ENCODE measurements at places on chromosomes 7 and 10. TPM values are rescaled to one million over a fixed set of nuclear protein-coding genes. Genes with fewer than 3 reads are reported as not detected.

GRCh38 chr10:47441938-47442337 is 42.0 kb downstream of the ANXA8 start:
- no peak for DNase-seq

DNA sequence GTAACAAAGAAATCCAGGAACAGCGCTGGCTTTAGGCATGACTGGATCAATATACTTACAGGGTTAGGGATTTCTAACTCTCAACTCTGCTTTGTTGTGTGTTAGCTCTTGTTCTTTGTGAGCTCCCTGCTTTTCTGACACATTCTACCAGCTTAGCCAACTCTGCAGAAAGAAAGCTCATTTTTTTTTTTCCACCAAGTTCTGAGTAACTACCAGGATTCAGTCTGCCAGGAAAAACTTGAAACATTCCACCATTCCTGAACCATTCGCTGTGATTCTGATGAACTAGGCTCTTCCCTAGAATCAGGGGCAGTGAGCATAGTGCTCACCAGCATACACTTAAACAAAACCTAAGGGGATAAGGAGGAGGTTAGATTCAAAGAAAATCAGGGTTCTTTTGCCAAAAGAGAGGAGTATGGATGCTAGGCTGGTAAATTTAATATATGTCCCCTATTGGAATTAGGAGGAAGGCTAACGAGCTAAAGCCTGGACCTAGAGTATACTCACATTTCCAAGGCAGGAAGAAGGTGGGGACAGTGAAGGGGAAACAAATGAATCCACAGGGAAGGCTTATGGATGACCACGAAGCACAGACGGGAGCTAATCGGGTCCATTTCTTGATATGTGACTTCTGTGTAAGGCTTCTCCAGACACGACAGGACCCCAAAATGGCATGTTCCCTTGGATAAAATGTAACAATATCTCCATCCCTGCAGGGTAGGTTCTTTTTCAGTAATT is 183.4 kb downstream of the PRKG1 start:
- DNase-seq = no peak

DNA sequence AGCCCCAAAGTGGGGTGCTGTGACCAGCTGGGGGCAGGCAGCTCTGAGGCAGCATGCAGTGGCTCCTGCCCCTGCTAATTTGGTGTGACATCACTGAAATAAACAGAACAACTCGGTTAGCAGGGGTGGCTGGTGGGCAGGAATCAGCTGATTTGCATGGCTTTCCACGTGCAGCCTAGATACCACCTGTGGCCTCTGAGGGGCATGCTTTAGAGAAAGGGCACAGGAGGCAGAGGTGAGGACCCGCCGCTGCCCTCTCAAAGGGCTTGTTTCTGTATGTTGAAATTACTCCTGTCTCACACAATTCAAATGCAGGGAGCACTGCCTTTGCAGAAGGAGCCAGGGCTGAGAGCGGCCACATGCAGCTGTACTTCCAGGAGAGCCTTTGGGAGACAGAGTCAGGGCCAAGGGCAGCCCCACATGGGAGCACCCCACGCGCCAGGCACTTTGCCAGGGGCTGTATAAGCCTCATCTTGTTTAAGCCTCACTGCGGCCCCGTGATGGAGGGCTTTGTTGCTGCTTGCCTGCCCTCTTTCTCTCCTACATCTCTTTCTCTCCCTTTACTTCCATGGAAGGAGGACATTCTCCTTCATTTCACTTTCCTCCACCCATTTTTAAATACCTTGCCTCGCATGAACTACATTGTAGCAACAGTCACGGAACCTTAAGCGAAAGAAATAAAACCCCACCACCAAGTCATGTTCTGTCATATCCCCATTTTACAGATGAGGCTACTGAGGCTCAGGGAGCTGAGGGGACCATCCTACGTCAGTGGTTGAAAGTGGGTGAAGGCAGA is 137.7 kb downstream of the ZMIZ1 start:
- no peak for DNase-seq

Gene MCU
- 32.3 TPM for total RNA-seq

GRCh38 chr7:22759721-22760120 is 32.7 kb downstream of the IL6 start:
- no peak for DNase-seq

Gene WDFY4
- not detected for total RNA-seq

Gene RTKN2
- 4.7 TPM for total RNA-seq

DNA sequence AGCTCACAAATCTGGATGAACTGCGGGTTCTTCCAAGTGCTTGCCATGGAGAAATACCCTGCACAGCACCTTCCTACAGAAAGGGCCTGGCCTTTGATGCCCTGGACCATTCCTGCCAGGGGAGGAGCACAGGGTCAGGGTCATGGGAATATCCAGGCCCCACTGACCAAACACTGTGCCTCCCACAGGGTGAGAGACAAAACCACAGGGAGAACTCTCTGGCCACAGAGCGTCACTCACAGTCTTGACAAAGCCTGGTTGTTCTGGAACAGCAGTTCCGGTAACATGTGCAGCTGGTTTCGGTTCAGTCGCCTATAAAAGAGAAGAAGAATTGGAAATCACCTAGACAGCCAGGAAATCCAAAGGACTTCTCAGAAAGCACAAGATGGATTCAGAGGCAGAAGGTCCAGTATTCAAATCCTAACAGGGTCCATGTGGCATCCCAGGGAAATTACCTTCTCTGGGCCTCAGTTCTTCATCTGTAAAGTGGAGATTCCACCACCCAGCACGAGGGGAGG is 28.1 kb downstream of the SLIT1 start:
- DNase-seq = peak; percentile 4

Gene ITGB8
- 399 TPM for total RNA-seq

GRCh38 chr7:23016345-23017253 is 2.7 kb upstream of the HYCC1 start:
- DNase-seq = no peak

DNA sequence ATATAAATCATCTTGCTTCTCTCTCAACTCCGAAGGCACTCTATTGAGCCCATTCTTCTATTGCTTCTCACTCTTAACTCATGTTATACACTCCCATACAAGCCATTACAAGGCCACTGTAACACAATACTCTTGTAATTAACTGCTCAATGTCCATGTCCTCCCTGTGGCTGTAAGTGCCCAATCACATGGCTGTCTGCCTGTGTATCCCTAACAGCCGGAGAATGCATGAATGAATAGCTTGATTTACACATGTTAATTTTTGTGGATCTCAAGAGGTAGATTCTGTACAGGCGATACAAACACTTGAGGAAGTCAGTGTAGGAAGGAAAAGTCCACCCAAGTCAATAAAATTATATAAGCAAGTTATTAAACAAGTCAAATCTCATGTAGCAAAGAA is 215.6 kb downstream of the DOCK4 start:
- no peak for DNase-seq

Gene OGDHL
- total RNA-seq = 58.5 TPM

DNA sequence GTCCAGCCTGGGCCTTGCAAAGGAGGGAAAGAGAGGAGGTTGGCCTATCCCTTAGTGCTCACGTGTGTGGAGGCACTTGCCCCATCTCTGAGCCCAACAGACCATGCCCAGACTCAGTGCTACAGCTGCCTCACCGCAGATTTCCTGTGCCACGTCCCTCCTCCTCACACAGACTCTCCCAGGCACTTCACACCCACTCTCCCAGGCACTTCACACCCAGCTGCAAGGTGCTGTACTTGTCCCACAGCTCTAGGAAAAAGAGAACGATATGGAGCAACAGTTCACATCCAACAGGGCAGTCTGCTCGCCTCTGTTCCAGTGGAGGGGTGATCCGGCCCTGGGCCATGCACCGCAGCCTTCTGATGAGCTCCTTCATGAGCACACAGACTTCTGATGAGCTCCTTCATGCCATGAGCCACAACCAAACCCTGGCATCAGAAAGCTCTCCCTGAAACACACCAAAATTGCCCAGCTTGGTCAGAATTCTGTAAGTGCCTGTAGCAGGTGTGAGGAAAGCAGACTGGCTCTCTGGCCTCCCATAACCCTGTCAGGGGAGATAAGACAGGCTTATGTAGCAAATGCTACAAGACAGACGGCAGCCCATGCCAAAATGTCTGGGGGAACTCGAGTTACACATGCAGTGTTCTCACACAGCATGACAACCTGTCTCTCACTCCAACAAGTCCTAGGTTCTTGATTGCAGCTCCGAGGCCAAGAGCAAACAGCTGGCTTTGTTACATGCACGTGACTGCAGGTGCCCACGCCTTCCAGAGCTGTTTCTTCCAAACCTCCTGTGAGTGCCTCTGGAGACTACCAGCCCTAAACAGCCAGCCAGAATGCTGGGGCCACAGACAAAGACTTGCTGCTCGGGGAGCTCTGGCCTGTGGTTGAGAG is 348.5 kb downstream of the GRID1 start:
- no peak for DNase-seq

GRCh38 chr7:158043551-158044481 is 543.8 kb downstream of the PTPRN2 start:
- no peak for DNase-seq

DNA sequence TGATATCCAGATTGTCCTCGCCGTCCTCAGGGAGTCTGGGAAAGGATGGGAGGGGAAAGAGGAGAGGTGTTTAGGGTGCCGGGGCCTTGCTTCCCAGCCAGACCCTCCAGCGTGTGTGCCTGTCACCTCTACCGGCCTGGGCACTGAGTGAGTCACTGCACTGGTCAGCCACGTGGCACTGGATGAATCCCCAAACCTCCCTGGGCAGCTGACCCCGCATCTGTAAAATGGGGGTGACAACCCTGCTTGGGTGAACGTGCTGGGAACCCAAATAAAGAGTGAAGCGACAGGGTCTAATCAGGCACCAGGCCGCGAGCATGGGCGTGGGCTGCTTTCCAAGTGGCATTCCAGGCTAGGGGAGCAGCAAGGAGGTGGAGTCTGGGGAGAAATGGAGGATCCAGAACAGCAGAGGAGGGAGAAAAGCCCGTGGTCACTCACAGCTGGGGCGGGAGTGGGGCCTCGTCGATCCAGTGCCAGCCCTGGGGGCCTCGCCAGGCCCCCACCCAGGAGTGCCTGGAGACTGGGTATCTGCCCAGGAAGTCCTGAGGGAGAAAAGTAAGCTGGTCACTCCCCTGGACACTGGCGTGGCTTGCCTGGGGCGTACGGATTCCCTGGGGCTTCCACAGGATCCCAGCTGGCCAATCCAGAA is 29.7 kb downstream of the KLRG2 start:
- no peak for DNase-seq

DNA sequence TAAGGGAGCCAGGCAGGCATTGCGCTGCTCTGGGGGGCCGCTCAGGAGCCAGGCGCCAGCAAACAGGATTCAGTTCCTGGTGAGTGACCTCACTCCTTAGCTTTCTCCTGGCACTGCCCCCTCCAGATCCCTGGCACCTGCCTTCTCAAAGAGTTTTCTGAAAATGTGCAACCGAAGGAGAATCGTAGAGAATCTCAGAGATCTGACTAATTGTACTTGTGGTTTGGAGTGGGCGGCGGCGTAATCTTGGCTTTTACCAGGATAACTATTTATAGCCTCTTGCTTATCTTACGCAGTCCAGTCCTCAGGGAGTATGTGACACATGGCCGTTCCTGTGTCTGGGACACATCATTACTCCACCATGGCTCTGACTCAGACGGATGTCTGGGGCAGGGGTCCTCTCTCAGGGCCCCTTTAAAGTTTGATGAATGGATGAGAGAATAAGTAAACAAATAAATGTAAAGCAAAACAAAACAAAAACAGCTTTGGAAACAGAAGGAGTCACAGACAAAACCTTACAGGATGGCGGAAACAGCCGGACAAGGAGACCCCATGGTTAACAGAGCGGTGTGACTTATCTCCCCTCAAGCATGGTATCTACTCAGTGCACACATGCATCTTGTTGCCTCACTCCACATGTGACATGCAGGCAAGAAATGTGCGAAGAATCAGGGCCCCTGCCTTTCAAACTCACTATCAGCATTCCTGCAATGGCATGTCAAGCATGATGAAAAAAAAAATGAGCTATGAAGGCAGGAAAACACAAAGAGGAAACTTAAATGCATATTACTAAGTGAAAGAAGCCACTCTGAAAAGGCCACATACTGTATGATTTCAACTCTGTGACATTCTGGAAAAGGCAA is 99.7 kb downstream of the TNS3 start:
- peak; percentile 94 for DNase-seq

Gene SPDYE16
- total RNA-seq = not detected

Gene TAF3
- 0.52 TPM for total RNA-seq

Gene UBE2H
- total RNA-seq = 201 TPM

- DNase-seq = peak; percentile 35
These were observed 253.1 kb downstream of the PTEN start for GRCh38 chr10:88116481-88116880.

GRCh38 chr7:42661312-42661711 is 250.6 kb downstream of the C7orf25 start:
- DNase-seq = peak; percentile 84

Gene NRAP
- total RNA-seq = not detected

GRCh38 chr10:117768333-117769042 is 225.9 kb downstream of the EMX2 start:
- DNase-seq = no peak

- DNase-seq = no peak
These were observed 276.9 kb downstream of the DNAJB6 start for GRCh38 chr7:157613575-157614322.

Gene LSM5
- 18.2 TPM for total RNA-seq

Gene PNLIPRP2
- not detected for total RNA-seq

DNA sequence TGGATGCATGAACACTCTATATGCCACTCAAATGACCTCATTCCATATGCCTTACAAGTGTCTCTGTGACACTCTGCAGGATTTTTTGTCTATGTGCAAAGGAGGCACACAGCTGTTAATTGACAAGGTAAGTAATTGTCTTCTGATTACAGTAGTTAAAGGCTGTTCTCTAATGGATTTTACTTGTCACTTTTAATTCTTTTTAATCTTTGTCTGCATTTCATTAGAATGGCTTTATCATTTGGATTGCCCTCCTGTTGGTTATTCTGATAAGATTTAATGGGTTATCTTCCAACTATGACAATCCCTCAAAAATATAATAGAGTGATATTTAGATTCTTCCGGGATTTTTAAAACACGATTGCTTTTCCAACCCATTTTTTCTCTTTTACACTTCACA is 290.0 kb upstream of the TEX47 start:
- no peak for DNase-seq

DNA sequence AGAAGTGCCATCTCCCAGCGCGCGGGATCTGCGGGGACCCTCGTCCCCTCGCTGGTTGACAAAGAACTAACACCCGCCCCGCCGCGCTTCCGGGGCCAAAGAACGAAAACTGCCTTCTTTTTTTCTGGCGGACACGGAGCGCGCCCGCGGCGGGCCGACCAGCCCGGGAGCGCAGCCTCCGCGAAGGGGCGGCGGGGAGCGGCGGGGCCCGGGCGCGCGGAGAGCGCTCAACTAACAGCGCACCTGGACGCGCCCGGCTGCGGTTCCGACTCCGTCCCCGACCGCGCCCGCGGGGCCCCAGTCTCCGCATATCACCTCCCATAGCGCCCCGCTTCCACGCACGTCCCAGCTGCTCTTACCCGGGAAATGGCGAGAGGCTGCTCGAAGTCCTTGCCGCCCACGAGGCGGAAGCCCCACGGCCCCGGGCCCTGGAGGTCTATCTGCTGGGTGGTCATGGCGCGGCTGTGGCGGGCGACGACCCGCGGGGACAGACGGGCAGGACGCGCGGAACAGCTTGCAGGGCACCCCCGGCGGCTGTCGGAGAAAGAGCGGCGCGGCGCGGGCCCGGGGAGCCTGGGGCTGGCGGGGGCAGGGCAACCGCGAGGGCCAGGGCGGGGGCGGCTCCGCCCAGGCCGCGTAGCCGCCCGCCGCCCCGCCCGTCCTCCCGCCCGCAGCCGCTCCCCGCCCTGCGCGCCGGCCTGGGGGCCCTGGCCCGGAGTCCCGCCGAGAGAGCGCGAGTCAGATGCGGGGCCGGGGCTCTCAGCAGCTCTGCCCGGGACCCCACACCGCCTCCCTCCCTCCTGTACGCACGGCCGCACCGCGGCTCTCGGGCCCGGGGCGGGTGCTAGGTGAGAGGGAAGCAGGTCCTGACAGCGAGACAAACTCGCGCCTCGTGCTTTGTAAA is at the start of gene PDLIM1:
Gene PDLIM1, minus strand, starts transcription at position 543 of the 904 bp plus-strand sequence. Its CDS starts 88 bp downstream, at position 455.
- DNase-seq = no peak

- DNase-seq = no peak
These were observed 56.3 kb downstream of the COL28A1 start for GRCh38 chr7:7479275-7479805.
